Naive thymus-derived CD8-positive, alpha-beta T cell (primary cell): ENCODE measurements at places on chromosomes 12 and 14.

- DNase-seq, result peak; percentile 55
These were observed 364.8 kb downstream of the SNAPC1 start for GRCh38 chr14:62126879-62127478.

- no peak for DNase-seq
These were observed 165.6 kb downstream of the SUDS3 start for GRCh38 chr12:118541934-118542333.

DNA sequence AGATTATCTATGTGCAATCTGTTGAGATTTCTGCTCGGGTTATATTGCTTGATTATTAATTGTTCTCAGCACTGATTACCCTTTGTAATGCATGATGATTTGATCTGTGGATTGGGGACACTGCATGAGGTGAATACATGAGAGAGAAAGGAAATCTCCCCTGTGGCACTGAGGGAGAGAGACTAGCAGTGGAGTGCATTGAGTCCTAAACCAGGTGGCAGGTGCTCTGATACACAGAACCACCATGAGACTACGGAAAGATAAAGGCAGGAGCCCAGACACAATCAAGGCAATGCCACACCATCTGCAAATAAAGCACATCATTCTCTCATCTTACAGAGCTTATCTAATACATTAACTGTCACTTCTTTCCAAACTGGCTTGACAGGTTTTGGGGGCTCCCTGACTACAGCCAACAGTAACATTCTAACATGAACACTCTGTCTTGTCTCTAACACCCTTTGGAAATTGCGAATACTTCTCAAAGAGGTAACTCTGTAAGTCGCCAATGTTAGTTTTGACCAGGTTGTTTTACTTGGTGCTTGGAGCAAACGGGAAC lies 37.6 kb upstream of the TSPAN8 start:
- DNase-seq, result no peak

DNA sequence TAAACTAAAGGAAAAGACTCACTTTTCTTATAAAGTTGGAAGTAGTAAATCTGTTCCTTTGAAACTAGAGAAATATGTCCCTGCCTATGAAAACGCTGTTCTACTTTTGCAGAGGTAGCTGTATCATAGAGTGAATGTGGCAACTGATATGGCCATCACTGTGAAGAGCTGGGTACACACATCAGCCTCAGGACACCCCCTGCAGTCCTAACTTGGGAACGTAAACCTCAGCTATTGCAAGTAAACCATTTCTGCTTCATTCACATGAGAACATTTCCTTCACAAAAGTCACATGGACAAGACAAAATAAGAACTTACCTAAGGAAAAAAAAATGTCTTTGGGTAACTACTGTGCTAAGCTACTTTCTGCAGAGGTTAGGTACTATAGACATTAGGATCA lies 233.3 kb upstream of the PPFIA2 start:
- DNase-seq, result peak; percentile 41

DNA sequence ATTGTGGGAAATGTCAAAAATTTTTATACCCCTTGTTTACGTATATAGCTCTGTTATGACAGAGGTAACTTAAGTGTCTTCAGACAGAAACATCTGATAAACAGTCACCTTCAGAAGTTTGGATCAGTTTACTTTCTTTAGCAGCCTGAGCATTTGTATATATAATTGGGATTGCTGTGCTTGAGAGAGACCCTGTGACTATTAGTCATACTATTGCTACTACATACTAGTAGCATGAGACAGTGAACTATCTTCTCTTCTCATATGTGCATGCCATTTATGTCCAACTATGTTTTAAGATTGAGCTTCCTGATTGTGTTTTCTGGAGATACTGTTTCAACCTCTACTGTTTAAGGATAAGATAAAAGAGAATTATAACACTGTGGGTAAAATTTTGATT lies 101.5 kb downstream of the PDE6H start:
- no peak for DNase-seq

DNA sequence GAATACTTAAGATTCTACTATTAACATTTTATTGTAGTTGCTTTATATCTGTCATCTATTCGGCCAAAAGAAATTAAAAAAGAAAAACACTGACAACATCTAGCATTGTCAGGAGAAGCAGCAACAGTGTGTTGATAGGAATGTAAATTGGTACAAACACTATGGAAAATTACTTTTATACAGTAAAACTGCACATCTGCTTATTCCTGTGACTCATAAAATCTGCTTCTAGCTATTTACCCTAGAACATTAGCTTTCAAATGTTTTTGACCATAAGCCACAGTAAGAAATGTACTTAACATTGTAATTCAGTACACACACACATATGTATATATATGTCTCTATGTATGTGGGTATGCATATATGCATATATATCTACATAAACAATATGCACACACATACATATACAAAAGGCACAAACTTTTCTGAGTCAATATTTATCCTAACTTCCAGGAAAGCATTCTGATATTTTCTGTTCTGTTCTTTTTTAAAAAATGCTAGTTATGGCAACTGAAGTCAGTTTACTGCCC lies 278.9 kb upstream of the GARIN2 start:
- DNase-seq, result no peak

DNA sequence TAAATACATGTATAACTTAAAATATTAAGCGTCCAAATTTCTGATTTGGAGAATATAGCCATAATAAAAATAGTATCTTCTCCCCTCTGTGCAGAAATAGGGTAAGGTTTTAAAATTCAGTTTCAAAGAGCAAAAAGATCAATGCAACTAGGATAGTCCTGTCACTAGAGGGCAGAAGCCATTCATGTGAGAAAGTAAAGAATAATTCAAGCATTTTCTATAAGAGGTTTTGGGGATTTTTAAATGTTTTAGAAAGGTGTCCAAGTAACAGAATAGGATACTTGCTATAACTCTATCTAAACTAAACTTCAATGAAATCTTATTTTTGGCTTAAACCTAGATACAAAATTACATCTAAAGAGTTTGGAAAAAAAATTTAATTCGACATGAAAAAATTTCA lies 50.3 kb downstream of the ADAMTS20 start:
- no peak for DNase-seq

GRCh38 chr14:96252323-96252998 lies 3.5 kb upstream of the BDKRB1 start:
- DNase-seq, result no peak

GRCh38 chr12:10740182-10740581 lies 17.1 kb upstream of the YBX3 start:
- no peak for DNase-seq

GRCh38 chr12:46459111-46459510 lies 86.5 kb upstream of the SLC38A2 start:
- no peak for DNase-seq

DNA sequence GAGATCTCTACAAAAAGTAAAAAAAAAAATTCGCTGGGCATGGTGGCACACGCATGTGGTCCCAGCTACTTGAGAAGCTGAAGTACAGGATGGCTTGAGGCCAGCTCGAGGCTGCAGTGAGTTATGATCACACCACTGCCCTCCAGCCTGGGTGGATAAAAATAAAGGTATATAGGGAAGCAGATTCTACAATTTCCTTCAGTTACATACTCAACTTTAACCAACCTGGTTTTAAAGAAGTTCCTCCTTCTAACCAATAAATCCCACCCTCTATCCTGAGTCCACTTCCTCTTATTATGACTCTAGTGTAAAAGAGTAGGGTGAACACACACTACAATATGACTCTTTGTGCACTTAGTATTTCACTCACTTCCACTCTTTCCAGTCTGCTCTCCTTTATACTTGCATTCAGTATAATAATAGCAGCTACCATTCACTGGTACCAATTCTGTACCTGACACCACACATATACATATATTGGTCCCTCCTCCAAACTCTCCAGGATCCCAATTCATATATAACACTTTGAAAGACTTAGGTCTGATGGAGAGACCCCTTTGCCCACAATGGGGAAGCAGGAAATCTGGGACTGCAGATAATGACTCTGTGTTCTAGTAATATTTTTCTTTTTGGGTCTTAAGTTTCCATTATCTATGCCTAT lies 2.3 kb downstream of the ARF3 start:
- no peak for DNase-seq

DNA sequence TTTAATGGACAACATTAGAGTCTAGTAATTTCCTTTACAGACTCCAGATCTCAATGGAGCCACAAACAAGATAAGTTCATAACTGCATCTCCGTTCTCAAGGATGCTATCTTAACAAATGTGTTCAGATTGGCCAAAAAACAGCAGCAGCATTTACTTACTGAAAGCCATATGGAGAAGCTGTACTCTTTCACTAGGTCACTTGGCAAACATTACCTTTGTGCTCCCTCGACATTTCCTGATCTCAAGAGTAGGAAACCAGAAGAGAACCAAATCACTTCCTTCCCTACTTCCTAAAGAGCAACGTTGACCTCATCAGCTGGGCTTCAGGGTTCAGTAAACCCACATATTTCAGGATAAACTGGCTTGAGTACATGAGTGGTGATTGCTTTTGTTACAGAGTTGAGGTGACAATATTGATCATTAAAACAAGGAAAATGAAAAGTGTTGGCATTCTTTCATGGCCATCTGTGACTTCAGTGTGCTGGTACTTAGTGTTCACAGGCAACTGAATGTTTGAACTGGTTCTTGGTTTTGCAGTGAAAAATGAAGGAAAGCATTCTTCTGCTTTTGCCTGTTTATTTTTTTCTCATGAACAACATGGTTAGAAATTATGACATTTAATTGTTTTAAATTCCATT lies 449.6 kb downstream of the TMEM117 start:
- no peak for DNase-seq

GRCh38 chr14:74514471-74514941 lies 20.9 kb downstream of the ISCA2 start:
- DNase-seq, result no peak

GRCh38 chr12:65293735-65294134 lies 15.3 kb downstream of the MSRB3 start:
- DNase-seq, result no peak

- DNase-seq, result no peak
These were observed 123.8 kb downstream of the PTCSC3 start for GRCh38 chr14:36052681-36053080.

DNA sequence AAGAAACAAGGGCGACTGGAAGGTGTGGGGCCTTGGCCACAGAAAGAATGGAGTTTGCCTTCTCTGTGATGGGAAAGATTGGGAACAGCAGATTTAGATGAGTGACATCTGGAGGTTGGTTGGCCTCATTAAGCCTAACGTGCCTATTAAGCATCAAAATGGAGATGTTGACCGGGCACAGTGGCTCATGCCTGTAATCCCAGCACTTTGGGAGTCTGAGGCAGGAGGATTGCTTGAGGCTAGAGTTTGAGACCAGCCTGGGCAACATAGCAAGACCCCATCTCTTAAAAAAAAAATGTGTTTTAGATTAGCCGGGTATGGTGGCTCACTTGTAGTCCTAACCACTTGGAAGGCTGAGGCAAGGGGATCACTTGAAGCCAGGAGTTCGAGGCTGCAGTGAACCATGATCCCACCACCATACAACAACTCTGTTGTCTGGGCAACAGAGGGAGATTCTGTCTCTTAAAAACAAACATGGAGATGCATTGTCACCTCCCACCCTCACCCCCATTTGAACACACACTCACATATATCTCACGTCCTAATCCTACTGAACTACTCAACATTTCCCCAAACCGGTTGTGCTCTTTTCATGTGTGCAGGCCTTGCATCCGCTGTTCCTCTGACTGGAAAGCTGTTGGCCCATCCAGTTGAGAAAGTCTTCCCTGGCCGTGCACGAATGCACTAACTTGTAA lies 172.1 kb downstream of the ETV6 start:
- no peak for DNase-seq

DNA sequence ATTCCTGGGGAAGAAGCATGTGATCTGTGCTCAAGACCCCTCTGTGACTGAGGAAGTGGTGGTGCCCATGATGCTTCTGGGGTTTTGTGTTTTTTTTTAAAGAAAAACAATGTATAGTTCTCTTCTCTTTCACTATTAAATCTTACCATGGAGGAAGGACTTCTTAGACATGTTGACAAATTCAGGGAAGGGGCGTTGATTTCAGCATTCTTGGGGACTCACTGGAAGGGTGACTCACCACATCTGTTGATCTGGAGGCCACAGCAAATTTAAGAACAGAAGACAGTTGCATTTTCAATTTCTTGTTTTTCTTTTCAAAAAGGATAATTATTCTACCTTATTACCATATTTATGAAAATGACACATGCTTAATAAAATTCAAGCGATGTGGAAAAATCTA lies 152.9 kb upstream of the RTL1 start:
- DNase-seq, result no peak

DNA sequence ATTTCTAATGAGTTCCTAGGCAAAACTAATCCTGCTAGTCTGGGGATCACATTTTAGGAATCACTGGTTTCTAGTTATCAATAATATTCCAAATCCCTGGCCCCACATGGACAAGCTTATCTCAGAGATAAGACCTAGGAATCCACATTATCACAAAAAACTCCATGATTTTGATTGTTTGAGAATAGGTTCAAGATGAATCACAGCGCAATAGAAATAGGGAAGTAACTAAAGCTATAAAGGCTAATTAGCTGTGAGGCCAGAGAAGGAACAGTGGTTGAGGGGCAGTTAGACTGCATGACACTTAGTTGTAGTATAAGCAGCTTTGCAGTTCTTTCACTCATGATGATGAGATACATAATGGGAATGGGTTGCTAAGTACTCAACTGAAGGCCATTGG lies 13.1 kb upstream of the ATP5F1B start:
- no peak for DNase-seq
